ENCODE measurements at places on chromosomes 5 and 9.
A peak's percentile ranks its signal among the peaks of the same experiment; 100 is the strongest.

DNA sequence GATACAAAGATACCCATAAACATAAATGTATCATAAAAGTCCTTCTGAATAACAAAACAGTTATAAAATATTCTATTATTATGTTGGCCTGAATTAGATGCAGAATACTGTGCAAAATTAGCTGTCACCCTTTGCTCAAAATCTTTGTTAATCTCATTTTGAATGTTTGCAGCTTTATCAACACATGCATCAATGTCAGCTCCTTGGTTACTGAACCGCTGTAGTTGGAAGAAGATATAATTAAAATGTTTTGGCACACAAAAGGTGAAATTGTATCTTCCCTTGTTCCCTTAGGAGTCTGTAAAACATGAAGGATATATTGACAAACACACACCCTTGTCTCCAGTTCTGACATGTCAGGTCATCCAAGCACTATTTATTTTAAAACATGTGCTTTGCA is 146.3 kb upstream of the POU5F2 start:
- DNase-seq = no peak

- no peak for DNase-seq
Observed at GRCh38 chr9:9585920-9586319, 1026.9 kb downstream of the PTPRD start.

GRCh38 chr5:95731571-95732554 is 727 bp downstream of the RHOBTB3 start:
- DNase-seq = peak; percentile 17

DNA sequence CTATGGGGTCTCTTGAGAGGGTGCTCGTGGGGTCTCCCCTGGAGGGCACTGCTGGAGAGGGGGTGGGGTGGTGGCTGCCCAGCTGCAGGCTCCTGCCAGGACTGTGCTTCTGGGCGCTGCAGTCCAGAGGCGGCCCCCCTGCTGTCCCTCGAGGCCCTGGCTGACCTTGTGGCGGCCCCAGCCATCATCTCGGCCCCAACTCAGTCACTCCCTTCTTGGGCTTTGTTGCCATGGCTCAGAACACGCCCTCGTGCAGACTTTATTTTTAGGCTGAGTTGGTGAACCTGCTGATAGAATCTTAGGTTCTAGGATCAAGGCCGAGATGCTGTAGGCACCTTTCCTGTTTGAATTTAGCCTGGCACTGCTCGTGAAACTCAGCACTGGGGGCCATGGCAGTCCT is 22.8 kb downstream of the FBXW5 start:
- DNase-seq = no peak
